ENCODE measurements at places on chromosomes 4 and X. TPM values are rescaled to one million over a fixed set of nuclear protein-coding genes. Genes with fewer than 3 reads are reported as not detected.

CSN1S1 gene
- not detected for total RNA-seq

HS6ST2 gene
- 1.8 TPM for total RNA-seq

NOX1 gene
- not detected for total RNA-seq

KIF4A gene
- 28.0 TPM for total RNA-seq

HSD17B11 gene
- 30.1 TPM for total RNA-seq

SPINK2 gene
- 1.1 TPM for total RNA-seq

CACNA1F gene
- 1.7 TPM for total RNA-seq

PABPC5 gene
- total RNA-seq: not detected

TNMD gene
- not detected for total RNA-seq

EFHC2 gene
- total RNA-seq: 0.41 TPM

CDK16 gene
- total RNA-seq: 95.8 TPM

PLAC1 gene
- total RNA-seq: not detected

BEND4 gene
- 0.82 TPM for total RNA-seq

SATL1 gene
- not detected for total RNA-seq
